ENCODE measurements at places on chromosomes 1 and 21.

- no peaks in the 10 kb centered on the region for H3K27me3 ChIP-seq
- no peak overlapping the region for H3K4me3 ChIP-seq
- H3K27ac ChIP-seq = no peak overlapping the region
- DNase-seq = no peak
- H3K36me3 ChIP-seq = no peaks in the 10 kb centered on the region
Observed at GRCh38 chr1:56080123-56080522, 499.2 kb downstream of the PLPP3 start.

DNA sequence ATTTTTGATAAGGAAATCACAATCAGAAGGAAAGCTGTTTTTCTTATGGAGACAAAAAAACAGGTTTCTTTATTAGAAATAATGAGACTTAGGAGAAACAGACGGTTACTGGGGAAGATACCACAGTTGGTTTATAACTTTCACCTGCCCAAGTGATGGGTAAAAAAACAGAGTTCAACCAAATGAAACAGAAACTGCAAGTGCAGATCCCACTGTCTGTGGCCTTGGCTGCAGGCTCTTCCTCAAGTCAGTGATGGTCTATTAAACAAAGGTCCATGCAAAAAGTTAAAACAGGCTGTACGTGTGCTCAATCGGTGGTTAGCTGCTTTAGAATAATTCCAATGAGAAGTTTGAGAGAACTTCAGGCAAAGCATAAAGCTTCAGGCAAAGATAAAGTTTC, 112.1 kb upstream of the NEGR1 start:
- H3K27ac ChIP-seq = no peak overlapping the region
- H3K36me3 ChIP-seq = no peaks in the 10 kb centered on the region
- no peak for DNase-seq
- H3K4me1 ChIP-seq = no peaks in the 10 kb centered on the region

DNA sequence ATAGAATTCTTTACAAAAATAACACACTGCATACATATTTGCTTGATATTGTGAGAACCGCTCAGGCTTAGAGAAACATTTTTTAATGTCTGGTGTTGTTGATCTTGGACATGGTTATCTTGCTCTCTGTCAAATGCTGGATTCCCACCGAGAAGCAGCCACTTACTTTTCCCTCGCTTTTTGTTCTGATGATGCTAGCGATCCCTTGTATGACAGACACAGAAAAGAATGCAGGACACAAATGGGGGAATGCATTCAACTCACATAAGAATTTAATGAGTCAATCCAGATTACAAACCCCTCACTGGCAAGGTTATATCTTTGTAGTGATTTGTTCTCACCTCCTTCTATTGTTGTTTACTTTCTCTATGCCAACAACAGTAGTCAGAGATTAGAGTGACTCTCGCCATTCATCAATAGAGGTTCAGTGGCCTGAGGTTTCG, 76.8 kb upstream of the AKT3 start:
- no peaks in the 10 kb centered on the region for H3K4me1 ChIP-seq
- no peaks in the 10 kb centered on the region for H3K36me3 ChIP-seq
- H3K27me3 ChIP-seq = no peaks in the 10 kb centered on the region
- no peak overlapping the region for H3K4me3 ChIP-seq
- H3K27ac ChIP-seq = no peak overlapping the region

DNA sequence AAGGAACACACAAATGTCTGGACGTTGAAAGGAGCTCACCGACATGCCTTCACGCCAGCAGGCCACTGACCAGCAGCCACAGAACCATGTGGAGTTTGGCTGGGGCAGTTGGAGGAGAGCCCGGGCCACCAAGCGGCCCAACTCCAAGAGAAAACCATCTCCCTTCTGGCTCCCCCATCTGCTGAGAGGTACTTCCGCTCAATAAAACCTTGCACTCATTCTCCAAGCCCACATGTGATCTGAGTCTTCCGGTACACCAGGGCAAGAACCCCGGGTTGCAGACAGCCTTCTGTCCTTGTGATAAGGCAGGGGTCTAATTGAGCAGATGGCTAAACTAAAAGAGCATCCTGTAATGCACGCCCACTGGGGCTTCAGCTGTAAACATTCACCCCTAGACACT, 24.4 kb downstream of the RGS4 start:
- H3K36me3 ChIP-seq = no peaks in the 10 kb centered on the region
- H3K4me1 ChIP-seq = no peaks in the 10 kb centered on the region
- DNase-seq = no peak

- no peak overlapping the region for H3K4me3 ChIP-seq
- peaks cover 3% of the 10 kb centered on the region for H3K27me3 ChIP-seq
- no peak overlapping the region for H3K27ac ChIP-seq
- H3K4me1 ChIP-seq = no peaks in the 10 kb centered on the region
- no peaks in the 10 kb centered on the region for H3K36me3 ChIP-seq
Observed at GRCh38 chr1:175812936-175813335, 69.5 kb upstream of the TNR start.

All from activated T-helper 2 cell treated with anti-CD3 and anti-CD28 coated beads, Interferon-gamma antibody, Interleukin-2, Interleukin-4, amounts not matched to agents 10 μg/mL and 5 μg/mL and 100 μg/mL, durations not matched to agents 14 hours and 24 hours and 36 hours (primary cell).